Spleen (tissue), 13 donors: ENCODE measurements at places on chromosomes 2 and 18. TPM values are rescaled to one million over a fixed set of nuclear protein-coding genes. Genes with fewer than 3 reads are reported as not detected.
A peak's percentile ranks its signal among the peaks of the same experiment; 100 is the strongest.

Gene PAX3
- not detected for polyA plus RNA-seq

Gene DYNAP
- 0.18 TPM for polyA plus RNA-seq

Gene PKDCC
- 31.8 TPM for polyA plus RNA-seq

Gene ZAP70
- polyA plus RNA-seq: 50.4 TPM

Gene GLI2
- 0.23 TPM for polyA plus RNA-seq

Gene FBXO15
- polyA plus RNA-seq: 2.5 TPM

Gene POTEI
- polyA plus RNA-seq: not detected

GRCh38 chr2:234393354-234393753 lies 103.5 kb downstream of the ARL4C start:
- H3K4me3 ChIP-seq: no peak overlapping the region
- DNase-seq: no peak
- no peaks in the 10 kb centered on the region for H3K27me3 ChIP-seq
- H3K4me1 ChIP-seq: no peaks in the 10 kb centered on the region
- no peak overlapping the region for H3K27ac ChIP-seq
- H3K36me3 ChIP-seq: no peaks in the 10 kb centered on the region

DNA sequence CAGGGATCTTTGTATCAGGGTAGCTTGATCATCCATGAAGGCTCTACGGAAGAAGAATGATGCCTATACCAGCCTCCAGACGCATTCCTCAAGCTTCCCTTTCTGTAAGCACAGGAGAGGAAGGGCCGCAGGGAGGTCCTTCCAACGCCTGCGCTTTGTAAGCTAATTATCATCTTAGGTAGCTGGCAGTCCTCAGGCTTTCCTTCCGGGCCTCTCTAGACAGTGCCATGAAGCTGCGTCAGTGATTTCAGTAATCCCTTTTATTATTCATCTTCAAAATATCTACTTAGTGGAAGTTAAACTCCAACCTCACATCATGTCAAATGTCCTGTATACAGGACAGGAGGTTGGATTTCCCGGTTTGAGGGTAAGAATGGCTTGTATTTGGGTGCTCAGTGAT lies 92.3 kb downstream of the ETAA1 start:
- no peak overlapping the region for H3K27ac ChIP-seq
- DNase-seq: no peak
- no peaks in the 10 kb centered on the region for H3K36me3 ChIP-seq
- H3K4me3 ChIP-seq: no peak overlapping the region
- H3K27me3 ChIP-seq: no peaks in the 10 kb centered on the region
- no peaks in the 10 kb centered on the region for H3K4me1 ChIP-seq

DNA sequence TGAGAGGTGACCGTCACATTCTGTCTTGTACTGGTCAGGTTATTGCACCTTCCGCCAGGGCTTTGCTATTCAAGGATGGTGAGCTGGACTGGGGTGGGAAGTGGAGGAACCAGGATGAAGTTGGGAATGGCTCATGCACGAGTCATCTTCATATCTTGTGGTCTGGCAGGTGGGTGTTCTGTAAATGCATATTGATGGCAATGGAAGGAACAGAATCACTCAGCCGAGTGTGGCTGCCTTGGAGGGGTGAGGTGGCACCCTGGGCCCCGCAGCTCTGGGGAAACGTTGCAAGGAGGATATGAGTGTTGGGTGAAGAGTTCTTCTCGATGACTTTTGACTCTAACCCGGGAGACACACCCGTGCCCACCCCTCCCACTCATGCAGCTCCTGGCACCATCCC lies 1.2 kb downstream of the NEU2 start:
- DNase-seq: peak; percentile 36
- no peaks in the 10 kb centered on the region for H3K4me1 ChIP-seq
- no peak overlapping the region for H3K4me3 ChIP-seq
- no peaks in the 10 kb centered on the region for H3K27me3 ChIP-seq
- no peak overlapping the region for H3K27ac ChIP-seq

- no peaks in the 10 kb centered on the region for H3K4me1 ChIP-seq
- H3K27ac ChIP-seq: peak overlapping the region; percentile 47
- no peaks in the 10 kb centered on the region for H3K36me3 ChIP-seq
- DNase-seq: no peak
These were observed 389.7 kb downstream of the TXNL1 start for GRCh38 chr18:56248610-56249235.

GRCh38 chr2:210663631-210664089 lies 107.3 kb downstream of the CPS1 start:
- H3K27me3 ChIP-seq: no peaks in the 10 kb centered on the region
- H3K4me3 ChIP-seq: no peak overlapping the region

GRCh38 chr2:53739032-53739431 lies 28.6 kb upstream of the CHAC2 start:
- no peaks in the 10 kb centered on the region for H3K27me3 ChIP-seq
- DNase-seq: no peak
- no peaks in the 10 kb centered on the region for H3K4me1 ChIP-seq
- H3K27ac ChIP-seq: no peak overlapping the region

- no peak overlapping the region for H3K4me3 ChIP-seq
- H3K36me3 ChIP-seq: no peaks in the 10 kb centered on the region
- no peak for DNase-seq
- H3K27me3 ChIP-seq: no peaks in the 10 kb centered on the region
These were observed 31.5 kb downstream of the EHBP1 start for GRCh38 chr2:62736899-62737559.
